ENCODE measurements at places on chromosomes 3 and 15.
A peak's percentile ranks its signal among the peaks of the same experiment; 100 is the strongest.

DNA sequence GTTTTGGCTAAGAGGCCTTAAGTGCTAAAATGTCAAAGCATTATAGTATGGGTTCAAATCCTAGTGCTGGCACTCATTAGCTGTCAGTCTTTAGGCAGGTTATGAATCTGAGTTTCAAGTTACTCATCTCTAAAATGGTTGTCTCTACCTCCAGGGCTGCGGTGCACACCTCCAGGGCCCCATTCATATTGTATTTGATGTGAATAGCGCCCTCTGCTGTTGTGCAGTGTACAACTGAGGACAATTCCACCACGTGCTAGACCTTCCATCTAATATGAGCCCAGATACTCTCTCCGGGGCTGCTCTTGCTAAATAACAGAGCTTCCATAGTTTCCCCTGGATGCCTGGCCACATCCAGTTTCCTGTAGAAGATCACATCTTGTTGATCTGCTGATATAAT, 54.3 kb downstream of the OXNAD1 start:
- peak; percentile 81 for DNase-seq

GRCh38 chr3:44427683-44428082, 49.8 kb downstream of the ZNF445 start:
- DNase-seq: no peak

DNA sequence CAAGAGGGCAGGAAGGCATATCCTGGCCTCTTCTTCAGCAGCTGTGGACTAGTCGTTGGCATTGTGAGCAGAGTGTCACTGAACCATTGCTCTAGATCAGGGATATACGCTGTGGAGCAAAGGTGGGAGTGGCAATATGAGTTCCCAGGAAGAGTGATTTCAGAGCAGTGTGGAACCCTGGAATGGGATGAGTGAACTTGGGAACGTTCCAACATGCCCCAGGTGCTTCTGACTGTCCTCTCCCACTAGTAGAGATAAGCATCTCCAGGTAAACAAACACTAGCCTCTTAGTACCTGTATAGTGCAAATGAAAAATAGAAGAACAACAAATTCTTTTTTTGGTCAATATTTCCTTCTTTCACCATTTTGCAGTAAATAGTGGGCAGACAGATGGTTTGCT, 123.6 kb upstream of the VEPH1 start:
- DNase-seq: no peak

- no peak for DNase-seq
Measured at GRCh38 chr3:136617198-136617597, 135.0 kb downstream of the STAG1 start.

GRCh38 chr3:50503504-50504342, at the start of gene CACNA2D2:
Gene CACNA2D2 (minus strand): TSS chr3:50503634. CDS start chr3:50503423, 211 bp downstream.
- peak; percentile 70 for DNase-seq

DNA sequence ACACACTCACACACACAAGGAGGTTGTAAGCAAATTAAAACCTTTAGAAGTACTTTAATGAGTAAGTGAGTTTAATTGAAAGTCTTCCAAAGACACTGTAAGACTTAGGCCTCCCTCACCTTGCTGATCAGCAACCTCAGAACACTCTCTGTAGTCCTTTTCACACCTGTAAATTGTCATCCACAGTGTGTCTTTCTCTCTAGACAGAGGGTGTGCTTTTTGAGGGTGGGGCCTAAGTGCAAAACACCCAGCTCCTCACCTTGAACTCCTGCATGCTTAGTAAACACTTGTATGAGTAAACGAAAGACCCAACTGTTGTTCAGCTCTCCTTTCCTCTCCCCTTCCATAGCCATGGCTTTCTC, 183.2 kb upstream of the IL12A start:
- DNase-seq: no peak

- DNase-seq: no peak
Measured at GRCh38 chr15:79529157-79529785, 97.1 kb downstream of the MINAR1 start.

DNA sequence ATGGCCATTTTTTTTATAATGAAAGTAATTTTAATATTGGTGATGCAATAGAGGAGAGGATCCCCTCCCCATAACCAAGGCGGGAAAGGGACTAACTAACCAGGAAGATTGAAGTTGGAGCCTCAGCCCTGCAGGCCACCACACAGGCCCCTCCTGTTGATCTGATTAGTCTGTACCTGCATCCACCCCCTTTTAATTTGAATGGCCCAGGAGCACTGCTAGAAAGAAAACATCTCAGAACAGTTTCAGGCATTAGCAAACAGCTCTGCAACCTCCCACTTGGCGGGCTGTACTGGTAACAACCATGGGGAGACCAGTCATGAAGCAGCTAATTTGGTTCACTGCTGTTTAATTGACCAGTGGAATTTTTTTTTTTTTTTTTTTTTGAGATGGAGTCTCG, 10.3 kb downstream of the CAV3 start:
- no peak for DNase-seq

DNA sequence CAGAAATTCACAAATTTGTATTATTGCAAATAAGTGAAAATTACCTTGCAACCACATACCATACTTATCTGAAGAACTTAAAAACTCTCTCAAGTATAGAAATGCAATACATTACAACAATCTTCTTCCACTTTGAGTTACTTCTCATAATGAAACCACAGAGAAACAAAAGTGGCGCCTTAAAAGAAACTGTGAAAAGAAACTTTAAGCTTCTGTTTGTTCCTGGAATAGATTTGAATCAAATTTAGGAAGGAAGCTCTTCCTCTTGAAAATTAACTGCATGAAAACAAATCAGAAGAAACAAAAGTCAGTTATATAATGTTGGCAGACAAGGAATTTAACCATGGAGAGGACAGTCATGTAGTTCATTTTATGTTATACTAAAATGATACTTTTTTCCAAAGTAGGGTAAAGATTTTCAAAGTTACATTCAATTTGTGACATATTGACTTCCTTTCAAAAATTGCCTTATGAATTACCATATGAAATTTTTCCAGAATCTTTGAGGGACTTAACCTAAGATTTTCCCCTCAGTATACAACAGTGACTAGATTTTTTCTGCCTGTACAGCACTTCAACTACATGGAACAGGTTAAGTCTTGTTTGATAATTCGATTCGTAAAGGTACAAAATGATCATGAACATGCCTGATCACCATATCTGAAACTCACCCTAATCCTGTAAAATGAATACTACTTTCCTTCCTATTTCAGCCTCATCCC, 57.6 kb upstream of the TNFSF10 start:
- DNase-seq: no peak

- DNase-seq: no peak
Measured at GRCh38 chr3:161510510-161511260, 14.1 kb downstream of the OTOL1 start.

GRCh38 chr3:114155370-114155821, 23.5 kb downstream of the DRD3 start:
- DNase-seq: no peak
